ENCODE measurements at places on chromosomes 11 and 22. TPM values are rescaled to one million over a fixed set of nuclear protein-coding genes. Genes with fewer than 3 reads are reported as not detected.

OSBPL5 gene
- total RNA-seq, result 2.7 TPM

ADORA2A gene
- 23.2 TPM for total RNA-seq

TMEM151A gene
- not detected for total RNA-seq

IL17REL gene
- total RNA-seq, result 0.20 TPM

UBQLNL gene
- total RNA-seq, result not detected

AP5B1 gene
- total RNA-seq, result 16.2 TPM

CLDN5 gene
- total RNA-seq, result not detected

ZNF70 gene
- total RNA-seq, result 3.7 TPM

CHRM1 gene
- not detected for total RNA-seq

CD81 gene
- 189 TPM for total RNA-seq

RIMBP3B gene
- 0.35 TPM for total RNA-seq

TMEM191C gene
- total RNA-seq, result 0.64 TPM

DNA sequence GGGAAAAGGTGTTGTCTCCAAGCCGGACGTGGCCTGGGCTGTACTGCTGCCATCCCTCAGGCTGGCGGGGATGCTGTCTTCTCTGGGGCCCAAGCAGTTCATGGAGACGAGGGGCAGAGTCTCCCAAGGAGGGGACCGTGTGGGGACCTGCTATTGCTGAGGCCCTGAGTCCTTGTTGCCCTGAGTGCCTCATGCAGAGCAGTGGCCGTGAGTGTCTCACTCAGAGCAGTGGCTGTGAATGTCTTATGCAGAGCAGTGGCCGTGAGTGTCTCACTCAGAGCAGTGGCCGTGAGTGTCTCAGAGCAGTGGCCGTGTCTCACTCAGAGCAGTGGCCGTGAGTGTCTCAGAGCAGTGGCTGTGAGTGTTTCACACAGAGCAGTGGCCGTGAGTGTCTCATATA is 54.7 kb downstream of the GRAMD4 start:
- no peak for DNase-seq
- no peak overlapping the region for H3K27ac ChIP-seq
- H3K4me1 ChIP-seq, result peaks cover 25% of the 10 kb centered on the region
- no peaks in the 10 kb centered on the region for H3K36me3 ChIP-seq
- no peaks in the 10 kb centered on the region for H3K27me3 ChIP-seq

- no peak overlapping the region for H3K27ac ChIP-seq
- no peak overlapping the region for H3K4me3 ChIP-seq
- H3K4me1 ChIP-seq, result no peaks in the 10 kb centered on the region
- H3K27me3 ChIP-seq, result peaks cover 5% of the 10 kb centered on the region
- DNase-seq, result no peak
- no peaks in the 10 kb centered on the region for H3K36me3 ChIP-seq
Measured at GRCh38 chr22:19546680-19547079, 22.5 kb upstream of the CLDN5 start.

DNA sequence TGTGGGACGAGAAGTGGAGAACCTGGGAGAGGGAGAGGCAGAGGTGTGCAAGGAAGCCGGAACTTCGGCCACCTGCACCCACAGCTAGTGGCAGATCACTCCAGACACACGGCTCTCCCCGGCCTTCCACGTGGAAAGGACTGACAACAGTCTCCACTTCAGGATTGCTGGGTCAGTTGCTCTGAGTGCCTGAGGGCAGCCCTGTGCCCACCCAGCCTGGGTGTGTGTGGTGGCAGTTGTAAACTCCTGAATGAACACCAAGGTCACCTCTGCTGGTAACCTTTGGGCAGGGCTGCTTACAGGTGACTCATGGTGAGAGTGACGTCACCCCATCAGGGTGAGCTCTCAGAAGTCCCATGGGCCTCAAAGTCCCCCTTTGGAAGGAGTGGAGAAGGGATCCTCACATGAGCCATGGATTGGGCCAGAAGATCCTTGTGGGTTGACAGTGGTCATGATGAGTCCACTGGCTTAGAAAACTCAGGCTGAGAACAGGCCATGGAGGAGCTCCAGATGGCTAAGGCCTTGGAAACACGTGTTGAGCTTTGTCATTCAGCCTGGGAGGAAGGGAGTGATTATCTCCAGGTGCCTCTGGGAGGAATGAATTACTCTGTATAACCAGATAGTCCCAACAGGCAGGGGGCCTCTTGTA is 71.3 kb downstream of the BCR start:
- H3K4me3 ChIP-seq, result no peak overlapping the region
- H3K36me3 ChIP-seq, result peaks cover 8% of the 10 kb centered on the region
- H3K4me1 ChIP-seq, result peaks cover 50% of the 10 kb centered on the region
- H3K27me3 ChIP-seq, result no peaks in the 10 kb centered on the region

- no peaks in the 10 kb centered on the region for H3K4me1 ChIP-seq
- no peak for DNase-seq
- no peaks in the 10 kb centered on the region for H3K27me3 ChIP-seq
- H3K4me3 ChIP-seq, result no peak overlapping the region
Measured at GRCh38 chr11:112364962-112365481, 104.4 kb upstream of the PLET1 start.

- no peaks in the 10 kb centered on the region for H3K27me3 ChIP-seq
- H3K4me3 ChIP-seq, result no peak overlapping the region
- H3K4me1 ChIP-seq, result no peaks in the 10 kb centered on the region
- no peak overlapping the region for H3K27ac ChIP-seq
- DNase-seq, result no peak
Measured at GRCh38 chr11:90798769-90799168, 575.9 kb upstream of the CHORDC1 start.

DNA sequence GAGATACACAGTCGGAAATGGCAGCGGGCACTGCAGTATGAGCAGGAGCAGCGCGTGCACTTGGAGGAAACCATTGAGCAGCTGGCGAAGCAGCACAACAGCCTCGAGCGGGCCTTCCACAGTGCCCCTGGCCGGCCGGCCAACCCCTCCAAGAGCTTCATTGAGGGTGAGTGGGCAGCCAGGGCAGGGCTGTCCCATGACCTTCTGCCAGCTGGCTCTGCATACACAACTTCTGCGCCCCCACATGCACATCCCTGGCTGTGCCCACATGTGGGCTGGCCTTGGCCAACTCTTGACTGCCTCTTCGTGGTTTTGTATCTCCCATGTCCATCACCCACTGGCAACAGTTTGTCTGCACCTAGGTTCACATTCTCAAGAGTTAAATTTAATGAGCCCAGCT is 81.1 kb downstream of the MORC2 start:
- DNase-seq, result no peak
- no peaks in the 10 kb centered on the region for H3K4me1 ChIP-seq
- no peak overlapping the region for H3K4me3 ChIP-seq
- H3K27ac ChIP-seq, result no peak overlapping the region

DNA sequence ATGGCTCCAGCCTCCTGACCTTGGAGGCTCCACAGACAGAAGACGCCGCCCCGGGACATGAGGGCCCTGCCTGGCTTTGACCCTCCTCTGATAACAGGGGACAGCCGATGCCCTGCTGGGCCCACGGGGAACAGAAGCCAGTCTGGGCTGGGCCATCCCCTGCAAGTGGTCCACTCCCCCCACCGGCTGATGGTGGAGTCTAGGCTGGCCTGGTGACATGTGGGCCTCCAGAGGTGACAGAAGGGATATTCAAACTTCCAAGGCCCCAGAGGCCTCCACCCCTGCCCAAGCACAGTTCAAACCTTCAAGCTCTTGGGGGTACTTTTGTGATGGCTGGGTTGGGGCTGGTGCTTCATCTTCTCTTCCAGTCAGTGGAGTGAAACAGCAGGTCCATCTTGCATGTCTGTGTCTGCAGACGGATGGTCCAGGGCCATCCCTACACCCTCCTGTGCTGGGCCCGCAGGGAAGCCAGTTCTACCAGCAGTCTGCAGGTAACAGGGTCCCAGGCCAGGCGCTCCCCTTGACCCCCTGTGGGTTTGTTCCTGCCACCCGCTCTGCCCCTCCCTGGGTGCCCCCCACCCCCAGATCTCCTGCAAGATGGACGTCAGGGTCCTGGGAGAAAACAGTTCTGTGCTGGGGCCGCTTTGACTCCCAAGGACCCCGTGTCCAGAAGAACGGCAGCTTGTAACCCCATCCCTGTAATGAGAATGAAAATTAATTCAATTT is 929.9 kb downstream of the BRD1 start:
- no peak for DNase-seq
- H3K27me3 ChIP-seq, result no peaks in the 10 kb centered on the region
- H3K27ac ChIP-seq, result no peak overlapping the region

DNA sequence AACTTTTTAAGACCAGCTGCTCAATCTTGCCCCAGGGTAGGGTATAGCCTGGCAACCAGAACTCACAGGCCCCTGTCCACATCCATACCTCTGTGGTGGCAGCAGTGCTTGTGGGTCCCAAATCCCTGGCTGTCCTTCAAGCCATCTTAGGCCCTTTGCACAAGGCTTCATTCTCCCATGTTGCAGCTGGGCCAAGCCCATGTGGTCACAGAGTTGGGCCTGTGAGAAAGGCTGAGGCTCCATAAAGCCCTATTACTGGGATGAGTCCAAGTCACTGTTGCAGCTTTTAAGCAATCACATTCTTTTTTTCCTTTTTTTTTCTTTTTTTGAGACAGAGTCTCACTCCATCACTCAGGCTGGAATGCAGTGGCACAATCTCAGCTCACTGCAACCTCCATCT is 47.9 kb upstream of the SLC25A1 start:
- H3K4me1 ChIP-seq, result no peaks in the 10 kb centered on the region
- H3K27me3 ChIP-seq, result no peaks in the 10 kb centered on the region
- H3K27ac ChIP-seq, result no peak overlapping the region
- H3K4me3 ChIP-seq, result no peak overlapping the region
- no peaks in the 10 kb centered on the region for H3K36me3 ChIP-seq

All from CD8-positive, alpha-beta memory T cell (primary cell).